ENCODE measurements at places on chromosomes 4 and X. TPM values are rescaled to one million over a fixed set of nuclear protein-coding genes. Genes with fewer than 3 reads are reported as not detected.

CCNQ gene
- 33.9 TPM for total RNA-seq

DNA sequence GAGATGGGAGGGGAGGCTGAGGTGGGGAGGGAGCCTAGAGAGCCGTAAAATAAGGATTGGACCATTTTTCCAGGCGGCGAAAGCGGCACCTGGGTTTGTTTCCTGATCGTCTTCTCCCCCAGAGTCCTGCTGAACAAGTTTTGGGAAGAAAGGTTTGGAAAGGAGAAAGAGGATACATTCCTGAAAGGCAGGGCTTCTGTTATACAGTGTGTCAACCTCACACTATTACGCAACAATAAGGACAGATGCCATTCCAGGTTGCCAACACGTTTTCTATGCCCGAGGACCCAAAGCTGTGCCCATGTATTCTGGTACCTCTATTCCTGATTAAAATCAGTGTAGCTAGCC lies 658 bp downstream of the SCOC start:
- H3K27ac ChIP-seq, result peak overlapping the region; percentile 65
- peak overlapping the region; percentile 81 for H3K4me3 ChIP-seq
- DNase-seq, result peak; percentile 41
- no peaks in the 10 kb centered on the region for H3K36me3 ChIP-seq

- H3K36me3 ChIP-seq, result no peaks in the 10 kb centered on the region
- H3K4me3 ChIP-seq, result no peak overlapping the region
- H3K27ac ChIP-seq, result no peak overlapping the region
- no peaks in the 10 kb centered on the region for H3K4me1 ChIP-seq
- DNase-seq, result no peak
- no peaks in the 10 kb centered on the region for H3K27me3 ChIP-seq
These were observed 17.6 kb downstream of the APBB2 start for GRCh38 chr4:41196633-41197332.

TNMD gene
- total RNA-seq, result not detected

DNA sequence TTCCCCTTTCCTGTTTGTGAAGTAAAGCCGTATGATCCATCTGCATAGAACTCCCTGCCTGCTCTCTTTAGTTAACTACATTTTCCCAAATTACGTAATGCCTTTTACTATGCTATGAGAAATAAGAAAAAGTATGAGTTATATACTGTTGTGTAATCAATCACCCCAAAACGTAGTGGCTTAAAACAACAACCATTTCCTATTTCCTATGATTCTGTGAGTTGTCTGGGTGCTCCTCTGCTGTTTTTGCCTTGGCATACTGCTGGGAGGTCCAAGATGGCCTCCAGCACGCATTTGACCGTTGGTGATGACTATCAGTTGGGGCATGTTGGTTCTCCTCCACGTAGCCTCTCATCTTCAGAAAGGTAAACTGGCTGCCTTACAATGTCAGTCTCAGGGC lies 39.8 kb downstream of the BBS12 start:
- H3K36me3 ChIP-seq, result no peaks in the 10 kb centered on the region
- H3K4me3 ChIP-seq, result no peak overlapping the region
- H3K27me3 ChIP-seq, result no peaks in the 10 kb centered on the region
- H3K27ac ChIP-seq, result no peak overlapping the region

CHST7 gene
- 0.94 TPM for total RNA-seq

Measured in PC-9 (cell line).